ENCODE measurements at places on chromosomes 16 and 17. TPM values are rescaled to one million over a fixed set of nuclear protein-coding genes. Genes with fewer than 3 reads are reported as not detected.

Gene HSD17B2
- not detected for total RNA-seq

Gene FAM20A
- 9.0 TPM for total RNA-seq

Gene LIMD2
- total RNA-seq = 6.6 TPM

Gene RASL10B
- 23.9 TPM for total RNA-seq

Gene PMFBP1
- total RNA-seq = 0.32 TPM

Gene CMTM2
- 0.62 TPM for total RNA-seq

Gene BORCS6
- total RNA-seq = 5.8 TPM

Gene METTL16
- total RNA-seq = 19.2 TPM

Gene PRKCB
- 4.7 TPM for total RNA-seq

Gene NPTX1
- total RNA-seq = not detected

Gene ZNF423
- 11.1 TPM for total RNA-seq

Gene KRTAP3-2
- not detected for total RNA-seq

Gene RAI1
- 32.3 TPM for total RNA-seq

Gene VMO1
- total RNA-seq = 0.81 TPM

Gene GRAP
- total RNA-seq = 1.6 TPM

DNA sequence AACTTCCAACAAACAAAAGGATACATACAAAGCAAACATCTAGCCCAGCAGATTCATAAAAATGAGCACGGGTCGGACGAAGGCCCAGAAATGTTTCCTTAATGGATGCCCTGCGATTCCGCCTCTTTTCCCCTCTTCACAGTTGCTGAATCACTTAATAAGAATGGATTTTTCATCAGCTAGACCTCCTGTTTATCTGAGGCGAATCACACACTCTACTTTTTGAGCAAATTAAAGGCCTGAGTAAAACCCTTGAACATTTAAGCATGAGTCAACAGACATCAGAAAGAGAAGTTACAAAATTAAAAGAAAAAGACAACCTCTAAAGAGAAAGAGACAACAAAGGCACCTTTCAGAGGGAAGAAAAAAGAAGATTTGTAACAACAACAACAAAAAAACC is 44.7 kb downstream of the HS3ST3A1 start:
- DNase-seq = no peak

- DNase-seq = no peak
Observed at GRCh38 chr16:914440-914839, 56.3 kb downstream of the LMF1 start.

DNA sequence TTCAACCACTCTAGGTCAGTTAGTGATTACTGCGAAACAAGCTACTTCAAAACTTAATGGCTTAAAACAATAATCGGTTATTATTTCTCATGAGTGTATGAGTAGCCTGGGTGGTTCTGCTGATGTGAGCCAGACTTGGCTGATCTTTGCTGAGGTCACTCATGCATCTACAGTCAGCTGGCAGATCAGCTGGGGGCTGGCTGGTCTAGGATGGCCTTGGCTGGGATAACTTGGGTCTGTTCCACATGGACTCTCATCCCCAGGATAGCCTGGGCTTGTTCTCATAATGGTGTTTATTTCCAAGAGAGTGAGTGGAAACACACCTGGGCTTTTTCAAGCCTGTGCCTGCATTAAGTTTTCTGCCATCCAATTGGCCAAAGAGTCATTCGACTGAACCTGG is 13.0 kb downstream of the CCDC182 start:
- no peak for DNase-seq

DNA sequence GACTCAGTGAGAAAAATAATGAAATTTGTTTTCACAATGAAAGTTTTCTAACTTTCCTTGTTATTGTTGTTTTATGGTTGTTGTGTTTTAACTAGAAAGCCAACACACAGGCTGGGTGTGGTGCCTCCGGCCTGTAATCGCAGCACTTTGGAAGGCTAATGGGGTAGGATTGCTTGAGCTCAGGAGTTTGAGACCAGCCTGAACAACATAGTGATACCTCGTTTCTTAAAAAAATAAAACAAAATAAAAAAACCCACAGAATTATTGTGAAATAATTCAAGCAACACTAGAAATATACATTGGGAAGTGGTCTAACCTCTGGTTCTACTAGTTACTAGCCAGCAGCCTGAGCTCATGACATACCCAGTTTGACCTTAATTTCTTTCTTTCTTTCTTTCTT is 630 bp downstream of the MILR1 start:
- DNase-seq = no peak

DNA sequence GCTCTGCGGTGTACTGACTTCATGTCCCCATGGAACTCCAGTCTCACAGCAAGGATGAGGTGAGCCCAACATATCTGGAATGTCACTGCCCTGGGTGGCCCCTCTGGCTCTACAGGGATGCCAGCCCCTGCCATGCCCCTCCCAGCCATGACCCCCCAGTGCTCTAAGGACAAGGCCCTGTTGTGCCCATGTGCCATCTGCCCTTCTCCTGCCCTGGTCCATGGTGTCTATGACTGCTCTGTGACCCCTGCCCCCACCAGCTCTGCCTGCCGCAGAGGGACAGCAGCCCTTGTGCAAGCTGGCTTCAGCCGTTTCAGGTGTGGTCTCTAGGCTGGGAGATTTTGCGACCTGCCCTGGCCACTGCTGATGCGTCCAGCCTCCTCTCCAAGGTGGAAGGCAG is 40.3 kb downstream of the TK2 start:
- no peak for DNase-seq

- DNase-seq = no peak
Observed at GRCh38 chr17:32283745-32284201, 18.1 kb downstream of the RHBDL3 start.

DNA sequence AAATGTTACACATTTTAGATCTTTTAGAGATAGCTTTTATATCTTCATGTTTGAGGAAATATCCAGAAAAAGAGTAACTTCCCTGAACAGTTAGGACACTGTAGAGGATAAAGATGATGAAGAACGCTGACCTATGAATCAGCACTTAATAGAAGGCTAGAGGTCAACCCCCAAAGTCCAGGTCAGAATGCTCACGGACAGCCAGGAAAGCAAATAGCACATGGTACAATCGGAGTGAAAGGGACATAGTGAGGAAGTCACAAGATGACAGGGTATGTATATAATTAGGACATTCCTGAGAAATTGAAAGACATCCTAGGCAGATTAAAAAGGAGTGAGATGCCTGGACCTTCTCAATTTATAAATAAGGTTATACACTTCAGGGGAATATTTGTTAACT is 55.1 kb upstream of the CNTNAP4 start:
- no peak for DNase-seq

- no peak for DNase-seq
Observed at GRCh38 chr17:53719229-53719628, 103.5 kb upstream of the KIF2B start.

- DNase-seq = no peak
Observed at GRCh38 chr16:12917246-12917645, 15.8 kb downstream of the SHISA9 start.

GRCh38 chr17:81399481-81400153 is 4.4 kb downstream of the BAHCC1 start:
- no peak for DNase-seq

DNA sequence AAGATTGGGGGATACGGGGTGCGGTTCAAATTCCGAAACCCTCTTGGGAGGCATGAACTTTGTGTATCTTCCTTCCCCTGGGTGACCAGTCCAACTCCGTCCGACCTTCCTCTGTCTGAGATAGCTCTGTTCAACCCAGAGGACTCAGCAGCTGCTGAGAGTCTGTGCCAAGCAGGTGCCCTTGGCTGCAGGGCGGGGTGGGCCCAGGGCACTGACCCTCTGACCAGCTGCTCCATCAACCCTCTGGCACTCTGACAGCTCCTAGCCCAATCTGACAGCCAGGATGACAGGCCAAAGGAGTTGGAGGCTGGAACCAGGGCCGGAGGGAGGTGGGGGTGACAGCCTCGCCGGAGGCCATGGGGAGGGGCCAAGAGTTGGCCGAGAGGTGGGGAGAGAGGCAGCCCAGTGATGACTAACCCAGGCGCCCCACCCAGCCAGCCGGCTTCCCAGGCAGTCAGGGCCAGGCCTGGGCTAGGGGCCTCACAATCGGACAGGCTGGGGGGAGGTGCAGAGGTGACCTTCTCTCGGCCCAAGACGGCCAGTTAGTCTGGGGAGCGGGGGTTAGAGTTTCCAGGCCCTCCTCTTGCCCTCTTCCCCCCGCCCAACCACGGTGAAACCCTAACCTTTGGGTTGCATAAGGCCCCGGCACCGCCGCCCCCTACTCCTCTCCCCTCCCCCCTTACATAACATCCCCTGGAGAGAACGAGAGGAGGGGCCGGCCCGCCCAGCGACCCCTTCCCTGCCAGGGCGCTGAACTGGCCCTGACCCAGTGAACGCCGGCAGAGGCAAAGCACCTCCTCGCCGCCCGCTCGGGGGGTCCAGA is 5.0 kb upstream of the TLCD2 start:
- peak; percentile 94 for DNase-seq

DNA sequence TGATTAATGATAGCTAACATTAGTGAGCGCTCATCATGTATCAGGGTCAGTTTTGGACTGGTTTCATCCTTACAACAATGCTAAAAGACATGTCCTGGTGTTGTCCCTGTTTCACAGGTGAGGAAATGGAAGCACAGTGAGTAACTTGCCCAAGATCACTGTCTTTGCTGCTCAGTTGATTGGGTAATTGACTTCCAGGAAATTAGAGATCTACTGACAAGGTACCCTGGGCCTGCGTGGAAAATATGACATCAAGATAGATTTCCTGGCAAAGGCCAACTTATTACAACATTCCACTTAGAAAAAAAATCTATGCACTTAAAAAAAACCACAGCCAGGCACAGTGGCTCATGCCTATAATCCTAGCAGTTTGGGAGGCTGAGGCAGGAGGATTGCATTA is 96.3 kb downstream of the CYLD start:
- no peak for DNase-seq

GRCh38 chr17:75019146-75019545 is 6.7 kb downstream of the MRPL58 start:
- DNase-seq = no peak

- no peak for DNase-seq
Observed at GRCh38 chr17:1597861-1598342, 30.7 kb downstream of the SLC43A2 start.

DNA sequence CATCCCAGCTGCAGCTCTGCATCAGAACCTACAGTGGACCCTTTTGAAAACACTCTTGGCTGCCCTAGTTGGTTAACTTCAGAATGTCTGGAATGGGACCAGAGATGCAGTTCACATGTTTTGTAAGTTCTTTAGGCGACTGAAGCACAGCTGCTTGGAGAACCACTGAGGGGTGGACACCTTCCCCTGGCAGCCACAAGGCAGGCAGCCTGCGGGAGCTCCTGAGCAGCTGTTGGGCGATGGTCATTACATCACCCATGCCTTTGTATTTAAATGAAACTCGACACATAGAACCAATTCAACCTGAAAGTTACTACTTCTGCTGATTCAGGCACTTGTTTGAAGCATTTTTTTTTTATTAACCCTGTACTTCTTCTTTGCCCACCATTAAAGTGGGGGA is 151.5 kb downstream of the LGALS9B start:
- DNase-seq = no peak

DNA sequence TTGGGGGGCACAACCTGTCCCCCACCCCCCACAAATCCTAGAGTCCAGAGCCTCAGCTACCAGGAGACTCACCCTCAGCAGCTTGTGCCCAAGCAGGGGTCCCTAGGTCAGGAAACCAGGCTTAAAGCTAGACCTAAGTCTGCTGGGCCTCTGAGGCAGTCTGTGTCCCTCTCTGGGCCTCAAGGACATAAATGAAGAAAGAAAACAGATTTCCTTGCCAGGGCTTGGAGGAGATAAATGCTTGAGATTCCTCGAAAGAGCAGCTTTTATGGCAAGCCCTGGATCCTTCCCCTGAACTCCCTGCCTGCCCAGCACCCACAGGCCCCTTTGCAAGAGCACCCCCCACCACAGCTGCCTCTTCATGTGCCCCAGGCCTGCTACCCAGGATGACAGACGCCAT is 3.3 kb downstream of the SRCIN1 start:
- DNase-seq = no peak

GRCh38 chr17:32239456-32239855 is 26.2 kb upstream of the RHBDL3 start:
- no peak for DNase-seq

DNA sequence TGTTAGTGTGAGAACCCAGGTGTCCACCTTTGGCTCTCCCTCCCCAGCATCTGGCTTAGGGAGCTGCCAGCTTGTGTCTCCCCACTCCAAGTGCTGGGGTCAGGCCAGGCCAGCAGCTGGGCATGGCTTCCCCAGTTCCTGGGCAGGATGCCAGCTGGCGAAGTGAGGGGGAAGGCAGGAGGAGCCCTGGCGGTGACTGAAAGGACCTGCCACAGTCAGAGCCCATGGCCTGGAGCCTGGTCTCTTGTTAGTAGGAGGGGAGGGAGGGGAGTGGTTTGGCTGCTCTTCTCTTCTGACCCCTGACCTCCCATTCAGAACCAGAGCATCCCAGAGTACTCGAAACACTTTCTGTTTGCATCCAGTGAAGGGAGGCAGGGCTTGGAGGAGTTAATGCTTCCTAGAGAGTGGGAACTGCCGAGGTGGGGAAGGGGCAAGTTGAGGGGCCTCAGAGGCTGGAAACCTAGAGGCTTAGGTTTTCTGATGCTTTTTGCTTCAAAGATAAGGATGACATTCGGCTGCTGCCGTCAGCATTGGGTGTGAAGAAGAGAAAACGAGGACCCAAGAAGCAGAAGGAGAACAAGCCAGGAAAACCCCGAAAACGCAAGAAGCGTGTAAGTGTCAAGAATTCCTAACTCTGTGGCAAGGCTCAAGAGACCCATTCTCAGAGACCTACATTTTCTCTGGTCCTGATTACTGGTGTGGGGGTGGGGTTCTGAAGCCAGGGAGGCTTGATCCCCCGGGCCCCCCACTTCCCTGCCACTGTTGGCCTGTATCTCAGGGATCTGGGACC is 772 bp downstream of the CHD3 start:
- DNase-seq = peak; percentile 97

GRCh38 chr16:30901201-30902028 is 5.0 kb downstream of the CTF1 start:
- DNase-seq = no peak

- no peak for DNase-seq
Observed at GRCh38 chr17:81084680-81085419, 49.9 kb downstream of the BAIAP2 start.

DNA sequence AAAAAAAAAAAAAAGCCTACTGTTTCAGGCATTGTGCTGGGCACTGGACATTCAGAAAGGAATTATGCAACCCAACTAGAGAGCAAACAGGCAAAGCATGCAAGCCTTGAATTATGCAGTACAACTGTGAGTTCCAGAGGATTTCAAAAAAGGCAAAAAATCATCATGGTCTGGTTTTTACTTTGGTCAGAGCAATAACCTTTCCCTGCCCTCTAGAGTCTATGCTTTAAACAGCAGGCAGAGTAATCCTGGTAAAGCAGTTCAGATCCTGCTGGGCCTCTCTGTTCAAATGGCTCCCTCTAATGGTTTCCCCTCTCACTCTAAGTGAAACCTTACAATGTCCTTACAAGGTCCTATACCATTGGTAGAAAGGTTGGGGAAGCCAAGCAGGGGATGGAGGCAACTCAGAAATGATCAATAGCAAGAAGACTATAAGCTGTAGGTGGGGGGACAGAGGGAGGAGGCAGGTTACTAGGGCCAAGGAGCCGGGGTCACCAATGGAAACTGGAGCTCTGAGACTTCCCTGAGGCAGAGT is 4.6 kb upstream of the TAF15 start:
- no peak for DNase-seq

- no peak for DNase-seq
Observed at GRCh38 chr17:17874478-17874877, 37.7 kb upstream of the SREBF1 start.

- no peak for DNase-seq
Observed at GRCh38 chr16:4111748-4112696, 4.2 kb downstream of the ADCY9 start.

Data from left cardiac atrium (tissue), 4 donors.